ENCODE measurements at places on chromosomes 6 and 20. TPM values are rescaled to one million over a fixed set of nuclear protein-coding genes. Genes with fewer than 3 reads are reported as not detected.

Gene FKBP1C
- total RNA-seq: not detected

Gene MCCD1
- not detected for total RNA-seq

Gene HLA-DQB2
- total RNA-seq: 0.66 TPM

Gene MCHR2
- not detected for total RNA-seq

Gene PCSK2
- total RNA-seq: not detected

Gene GRIK2
- 1.2 TPM for total RNA-seq

Gene SPEF1
- total RNA-seq: not detected

Gene FHL5
- 20.8 TPM for total RNA-seq

Gene RSPO4
- not detected for total RNA-seq

Gene PRPH2
- total RNA-seq: 3.0 TPM
